ENCODE measurements at places on chromosomes 7 and 10. TPM values are rescaled to one million over a fixed set of nuclear protein-coding genes. Genes with fewer than 3 reads are reported as not detected.

SPDYE18 gene
- 0.13 TPM for total RNA-seq

ADRA2A gene
- 0.06 TPM for total RNA-seq

DTX2 gene
- 41.7 TPM for total RNA-seq

NYAP1 gene
- 1.2 TPM for total RNA-seq

ZNF804B gene
- not detected for total RNA-seq

PMPCB gene
- 53.6 TPM for total RNA-seq

FBXO24 gene
- not detected for total RNA-seq

ABCC2 gene
- 154 TPM for total RNA-seq

ODAD2 gene
- not detected for total RNA-seq

TMEM196 gene
- not detected for total RNA-seq

SMARCD3 gene
- 10.6 TPM for total RNA-seq

KLLN gene
- 0.51 TPM for total RNA-seq

MORN4 gene
- total RNA-seq: 6.1 TPM

CPXM2 gene
- total RNA-seq: not detected

GBX1 gene
- 0.17 TPM for total RNA-seq

SCART1 gene
- 0.24 TPM for total RNA-seq

HMX2 gene
- total RNA-seq: 0.15 TPM

TMEM229A gene
- total RNA-seq: not detected

A1CF gene
- total RNA-seq: 0.11 TPM

CXCL12 gene
- not detected for total RNA-seq

DYDC2 gene
- total RNA-seq: 0.16 TPM

ITGB8 gene
- 0.95 TPM for total RNA-seq

ACSL5 gene
- total RNA-seq: 0.32 TPM

NPSR1 gene
- not detected for total RNA-seq

FFAR4 gene
- total RNA-seq: 0.44 TPM

PRLHR gene
- not detected for total RNA-seq

TMEM270 gene
- total RNA-seq: not detected

SLC25A40 gene
- 9.1 TPM for total RNA-seq

TTYH3 gene
- 45.4 TPM for total RNA-seq

METTL27 gene
- total RNA-seq: 9.8 TPM

DRGX gene
- not detected for total RNA-seq

FAM241B gene
- 20.5 TPM for total RNA-seq

ASB15 gene
- total RNA-seq: not detected

SPDYE6 gene
- total RNA-seq: not detected

ANKRD61 gene
- total RNA-seq: 0.50 TPM

CCT6A gene
- total RNA-seq: 279 TPM

AOAH gene
- total RNA-seq: not detected

C10orf67 gene
- total RNA-seq: 0.11 TPM

PNLIP gene
- total RNA-seq: not detected

OR9A2 gene
- total RNA-seq: not detected

NAT16 gene
- 0.06 TPM for total RNA-seq

GCK gene
- not detected for total RNA-seq

ASAH2 gene
- 3.2 TPM for total RNA-seq

ACTR3C gene
- not detected for total RNA-seq

MOGAT3 gene
- total RNA-seq: not detected

IL6 gene
- 4.6 TPM for total RNA-seq

ZNF425 gene
- total RNA-seq: 2.4 TPM

MLXIPL gene
- total RNA-seq: 0.90 TPM

PRXL2A gene
- total RNA-seq: 40.7 TPM

CYP2C19 gene
- not detected for total RNA-seq

MEOX2 gene
- total RNA-seq: not detected

UBTD1 gene
- total RNA-seq: 19.5 TPM
